Caki2 (cell line): ENCODE measurements at places on chromosomes 4 and X.

GRCh38 chrX:12805333-12805732 lies 14.1 kb downstream of the PRPS2 start:
- no peak for DNase-seq

- no peak for DNase-seq
Observed at GRCh38 chrX:5080791-5081190, 1147.9 kb downstream of the NLGN4X start.

GRCh38 chrX:19549838-19550237 lies 34.5 kb upstream of the MAP3K15 start:
- no peak for DNase-seq

DNA sequence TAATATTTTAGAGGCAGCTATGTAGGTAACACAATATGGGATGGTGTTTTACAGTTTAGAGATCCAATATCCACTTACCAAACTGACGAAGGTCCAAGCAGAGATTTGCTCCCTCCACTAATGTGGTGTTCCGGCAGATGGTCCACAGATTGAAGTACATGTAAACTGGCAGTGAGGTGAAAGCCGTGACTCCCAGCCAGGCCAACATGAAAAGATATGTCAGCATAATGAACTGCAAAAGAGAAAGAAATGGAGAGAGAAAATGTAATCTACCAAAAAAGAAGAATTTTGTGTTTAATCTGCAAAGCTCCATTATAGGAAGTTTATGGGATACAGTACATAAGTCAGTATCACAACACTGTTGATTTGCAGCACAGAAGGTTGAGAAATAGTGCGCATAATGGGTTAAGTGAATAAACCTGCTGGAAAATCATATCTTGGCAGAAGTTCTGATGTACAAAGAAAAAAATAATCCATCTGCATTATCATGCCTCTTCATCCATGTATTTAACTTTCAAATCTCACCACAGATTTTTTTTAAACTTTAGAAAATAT lies 160.2 kb downstream of the GPM6A start:
- no peak for DNase-seq

DNA sequence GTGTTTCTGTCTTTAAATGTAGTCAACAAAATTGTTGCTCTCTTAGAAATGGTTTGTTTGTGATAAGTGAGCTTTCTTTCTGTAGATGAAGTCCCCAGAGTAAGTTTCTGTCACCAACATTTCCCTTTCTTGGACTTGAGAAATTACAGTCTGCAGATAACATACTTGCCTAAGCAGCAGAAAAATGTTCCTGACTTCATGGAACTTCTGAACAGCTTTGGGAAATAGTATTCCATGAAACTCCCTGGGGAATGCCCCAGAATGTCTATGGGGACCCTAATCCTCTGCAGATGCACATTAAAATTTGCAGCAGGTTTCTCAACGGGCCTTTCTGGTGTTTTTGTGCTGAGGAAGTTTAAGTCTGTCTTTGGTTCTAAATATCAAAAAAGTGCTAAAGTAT lies 38.6 kb upstream of the NEIL3 start:
- no peak for DNase-seq

GRCh38 chr4:174117445-174117844 lies 166.0 kb downstream of the FBXO8 start:
- DNase-seq, result no peak

- no peak for DNase-seq
Observed at GRCh38 chr4:16110199-16110598, 26.4 kb upstream of the PROM1 start.

DNA sequence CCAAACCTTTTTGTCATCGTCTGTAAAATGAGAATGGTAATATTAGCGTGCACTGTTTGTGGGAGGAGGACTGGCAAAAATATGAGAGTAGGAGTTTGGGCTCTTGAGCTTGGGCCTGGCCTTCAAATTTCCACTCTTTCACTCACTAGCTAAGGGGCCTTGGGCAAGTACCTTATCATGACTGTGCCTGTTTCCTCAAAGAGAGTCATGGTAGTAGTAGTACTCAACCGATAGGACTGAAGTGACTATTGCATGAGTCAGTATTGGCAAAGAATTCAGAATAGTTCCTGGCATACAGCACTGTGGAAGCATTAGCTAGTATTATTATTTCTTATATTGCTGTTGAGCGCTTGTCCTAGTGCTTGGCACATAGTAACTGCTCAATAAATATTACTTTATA lies 16.0 kb upstream of the RBM3 start:
- DNase-seq, result no peak

- DNase-seq, result no peak
Observed at GRCh38 chr4:155570661-155571060, 96.0 kb upstream of the GUCY1A1 start.

GRCh38 chr4:1556541-1557220 lies 127.4 kb downstream of the FAM53A start:
- DNase-seq, result no peak

DNA sequence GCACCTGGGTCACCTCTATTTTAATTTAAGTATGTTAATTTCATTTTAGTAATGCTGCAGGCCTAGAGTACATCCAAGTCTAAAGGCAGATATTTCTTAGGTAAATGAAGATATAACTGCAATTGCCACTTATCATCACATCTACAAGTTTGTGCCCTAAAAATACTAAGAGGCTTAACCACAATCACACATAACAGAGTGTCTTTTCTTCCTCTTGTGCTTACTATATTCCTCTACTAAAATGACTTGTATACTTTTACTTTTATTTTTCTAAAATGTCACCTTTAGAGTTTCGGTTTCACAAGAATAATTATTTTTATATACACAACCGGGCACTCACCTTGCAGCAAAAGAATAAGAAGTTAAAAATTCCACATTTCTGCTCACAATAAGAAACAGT lies 77.9 kb downstream of the EFHC2 start:
- DNase-seq, result no peak
